ENCODE measurements at places on chromosomes 7 and 10.

DNA sequence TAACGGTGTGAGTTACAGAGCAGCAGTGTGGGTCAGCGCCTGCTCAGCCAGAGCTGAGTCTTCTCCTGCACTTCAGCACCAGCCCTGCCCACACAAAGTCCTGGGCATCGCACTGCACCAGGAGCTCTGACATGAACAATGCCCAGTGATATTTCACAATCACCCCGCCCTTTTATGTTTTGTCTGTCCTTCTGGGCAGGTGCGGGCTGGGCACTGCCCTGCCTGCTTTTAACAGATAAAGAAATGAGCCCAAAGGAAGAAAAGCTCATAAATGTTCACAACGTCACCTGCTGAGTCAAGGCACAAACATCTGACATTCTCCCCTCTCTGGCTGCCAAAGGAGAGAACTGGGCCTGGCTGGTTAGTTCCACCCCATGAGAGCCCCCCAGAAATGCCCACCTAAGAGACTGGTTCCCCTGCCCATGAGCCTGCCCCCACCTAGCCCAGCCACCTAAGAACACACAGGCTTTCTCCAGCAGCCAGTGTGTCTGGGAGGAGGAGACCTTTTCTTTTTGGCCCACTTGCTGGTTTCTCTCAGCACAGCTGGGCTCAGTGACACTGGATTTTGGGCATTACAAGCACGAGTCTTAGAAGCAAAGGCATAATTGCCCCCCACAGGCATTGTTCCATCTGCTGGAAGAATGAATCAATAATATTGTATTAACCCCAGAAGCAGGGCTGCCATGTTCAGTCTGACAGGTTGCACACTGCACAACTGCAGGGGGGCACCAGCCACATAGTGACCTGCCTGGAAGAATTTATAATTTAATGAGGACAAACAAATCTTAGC, 22.3 kb downstream of the CALML3 start:
- no peak for DNase-seq

GRCh38 chr7:122364761-122365280, 60.3 kb upstream of the FEZF1 start:
- DNase-seq, result no peak

DNA sequence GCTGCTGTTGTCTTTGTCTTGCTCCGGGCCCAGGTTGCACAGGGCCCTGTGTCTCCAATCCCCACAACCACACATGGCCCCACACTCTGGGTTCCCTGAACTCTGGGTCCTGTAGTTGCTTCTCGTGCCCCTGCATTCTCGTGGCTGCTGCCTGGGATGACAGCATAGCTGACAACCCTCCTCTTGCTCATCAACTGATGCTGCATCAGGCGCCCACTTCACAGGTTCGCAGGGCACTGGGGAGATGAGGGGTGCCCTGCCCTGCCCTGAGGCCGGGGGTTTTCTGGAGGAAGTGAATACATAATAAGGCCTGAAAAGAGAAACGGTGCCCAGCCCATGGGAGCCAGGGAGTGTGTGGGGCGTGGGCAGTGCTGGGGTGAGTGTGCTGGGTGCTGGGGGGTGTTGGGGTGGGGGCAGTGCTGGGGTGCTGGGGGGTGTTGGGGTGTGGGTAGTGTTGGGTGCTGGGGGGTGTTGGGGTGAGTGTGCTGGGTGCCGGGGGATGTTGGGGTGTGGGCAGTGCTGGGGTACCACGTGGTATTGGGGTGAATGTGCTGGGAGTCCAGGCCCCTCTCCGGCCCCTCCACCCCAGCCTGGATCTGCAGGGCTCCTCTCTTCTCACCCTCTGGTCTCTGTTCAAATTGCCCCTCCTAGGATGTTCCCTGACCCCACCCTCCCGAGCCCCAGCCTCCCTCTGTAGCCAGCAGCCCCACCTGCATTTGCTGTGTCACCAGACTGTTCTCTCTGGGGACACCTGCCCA, 2.0 kb upstream of the MTG1 start:
- DNase-seq, result no peak

- DNase-seq, result no peak
These were observed 71.8 kb downstream of the SNX10 start for GRCh38 chr7:26363465-26363864.

- DNase-seq, result no peak
These were observed 81.9 kb upstream of the TRIL start for GRCh38 chr7:29039821-29040578.

GRCh38 chr7:134175334-134176036, 48.3 kb downstream of the LRGUK start:
- DNase-seq, result no peak

Data from activated CD8-positive, alpha-beta memory T cell treated with anti-CD3 and anti-CD28 coated beads for 1 hour (primary cell).